Amniotic epithelial cell (primary cell): ENCODE measurements at places on chromosomes 3 and 15.
A peak's percentile ranks its signal among the peaks of the same experiment; 100 is the strongest.

DNA sequence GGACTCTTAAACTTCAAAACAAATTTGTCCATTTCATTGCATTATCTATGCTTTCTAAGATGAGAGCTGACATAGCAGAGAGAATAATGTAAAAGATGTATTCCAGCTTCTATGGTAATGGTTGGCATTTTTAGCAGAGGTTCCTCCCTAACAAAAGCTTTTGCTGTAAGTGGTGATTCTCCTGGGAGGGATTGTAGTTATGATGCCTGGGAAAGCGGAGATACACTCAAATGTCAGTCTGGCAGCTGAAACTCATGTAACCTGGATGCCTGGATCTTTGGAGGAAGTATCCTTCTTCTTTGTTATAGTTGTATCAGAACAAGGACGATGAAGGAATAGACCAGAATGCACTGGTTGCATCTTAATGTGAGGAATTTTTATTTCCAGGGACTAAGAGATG is 7.5 kb downstream of the CHL1 start:
- DNase-seq: no peak

DNA sequence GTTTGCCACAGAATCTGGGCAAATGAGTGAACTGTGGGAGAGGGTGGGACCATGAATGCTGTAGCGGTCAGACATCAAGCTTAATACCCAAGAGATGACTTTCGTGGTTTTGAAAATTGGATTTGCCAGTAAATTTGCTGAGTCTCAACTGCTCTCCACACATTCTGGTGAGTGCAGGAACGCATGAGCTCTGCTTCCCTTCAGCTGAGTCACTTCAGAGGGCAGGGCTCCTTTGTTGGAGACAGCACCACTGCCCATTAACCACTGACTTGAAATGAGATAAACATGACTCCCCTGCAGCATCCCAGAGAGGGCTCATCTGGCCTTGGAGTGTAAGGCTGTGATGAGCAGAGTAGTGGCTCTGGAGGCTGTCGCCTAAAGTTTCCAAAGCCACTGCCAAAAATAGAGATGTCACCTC is 22.6 kb downstream of the RARRES1 start:
- peak; percentile 99 for DNase-seq

- peak; percentile 75 for DNase-seq
These were observed 80.5 kb downstream of the CRTC3 start for GRCh38 chr15:90610190-90610589.

GRCh38 chr15:72231833-72232478 is 966 bp upstream of the PKM start:
- DNase-seq: peak; percentile 79

- peak; percentile 78 for DNase-seq
These were observed 60.5 kb upstream of the MME start for GRCh38 chr3:155019575-155019974.

DNA sequence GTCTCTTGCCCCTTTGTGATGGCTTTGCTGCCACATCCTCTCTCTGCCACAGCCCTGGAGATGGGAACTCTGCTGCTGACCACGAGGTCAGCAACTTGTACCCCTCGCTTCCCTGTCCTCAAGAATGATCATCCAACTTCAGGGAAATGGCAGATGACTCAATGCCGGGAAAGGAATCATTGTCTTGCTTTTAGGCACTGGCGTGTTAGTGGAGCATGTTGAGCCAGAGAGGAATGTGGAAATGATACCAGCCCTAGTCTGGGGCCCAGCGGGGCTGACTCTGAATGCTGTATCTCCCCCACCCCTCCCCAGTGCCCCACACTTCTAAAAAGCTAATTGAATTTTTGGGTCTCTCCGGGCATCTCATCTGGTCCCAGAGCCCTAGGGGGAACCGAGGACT is 184.9 kb upstream of the BHLHE40 start:
- DNase-seq: peak; percentile 7

GRCh38 chr15:81026836-81027599 is 26.3 kb downstream of the TLNRD1 start:
- peak; percentile 35 for DNase-seq

DNA sequence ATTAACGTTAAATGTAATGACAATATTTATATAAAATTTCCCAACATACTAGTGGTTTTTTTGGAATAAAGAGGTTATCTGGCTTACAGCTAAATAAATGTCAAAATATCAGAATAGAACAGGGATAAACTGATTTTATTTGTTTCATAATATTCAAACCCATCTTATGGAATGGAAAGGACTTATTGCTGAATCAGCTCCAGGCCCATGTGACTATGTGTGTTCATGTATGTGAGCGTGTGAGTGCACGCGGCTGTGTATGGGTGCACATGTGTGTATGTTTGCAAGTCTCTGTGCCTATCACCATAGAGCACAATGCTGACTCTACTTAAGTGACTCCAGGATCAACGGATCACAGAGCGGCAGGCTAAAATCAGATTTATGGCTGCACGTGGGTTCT is 392.3 kb upstream of the GRM7 start:
- no peak for DNase-seq

DNA sequence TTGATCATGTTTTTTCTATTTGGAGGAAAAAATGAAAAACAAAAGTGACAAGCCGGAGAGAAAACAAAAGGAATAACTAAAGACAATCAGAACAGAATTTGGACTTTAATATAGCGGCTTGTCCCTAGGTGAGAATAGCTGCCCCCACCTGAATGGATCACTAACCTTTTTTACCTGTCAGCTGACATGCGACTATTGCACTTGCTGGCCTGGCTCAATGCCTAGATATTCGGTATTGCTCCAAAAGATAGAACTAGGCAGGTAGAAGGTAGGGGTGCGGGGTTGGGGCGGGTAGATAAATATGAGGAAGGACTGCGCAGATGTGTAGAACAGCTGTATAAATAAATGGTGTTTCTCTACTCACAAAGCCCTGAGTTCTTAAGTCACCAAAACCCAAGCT is 650 bp upstream of the MORC1 start:
- DNase-seq: no peak

- no peak for DNase-seq
These were observed 47.4 kb upstream of the SYN2 start for GRCh38 chr3:11956781-11957180.

GRCh38 chr15:73802431-73803041 is 49.4 kb upstream of the INSYN1 start:
- no peak for DNase-seq

DNA sequence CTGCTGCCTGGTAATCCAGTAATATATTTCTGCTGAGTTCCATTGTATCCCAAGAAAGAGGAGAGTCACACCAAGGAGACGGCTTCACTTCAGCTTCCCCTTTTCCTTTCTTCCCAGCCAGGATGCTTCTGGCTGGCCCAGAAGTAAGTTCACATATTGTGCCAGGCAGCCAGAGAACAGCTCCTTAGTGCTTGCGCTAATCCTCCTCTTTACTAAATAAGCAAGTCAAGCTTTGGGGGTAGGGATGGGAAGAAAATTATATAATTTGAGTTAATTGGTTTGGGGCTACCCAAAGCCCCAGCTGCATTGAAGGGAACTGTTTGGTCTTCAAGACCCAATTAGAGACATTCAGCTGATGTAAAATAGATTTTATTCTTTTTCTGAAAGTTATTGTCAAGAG is 218.8 kb upstream of the HES1 start:
- DNase-seq: no peak

DNA sequence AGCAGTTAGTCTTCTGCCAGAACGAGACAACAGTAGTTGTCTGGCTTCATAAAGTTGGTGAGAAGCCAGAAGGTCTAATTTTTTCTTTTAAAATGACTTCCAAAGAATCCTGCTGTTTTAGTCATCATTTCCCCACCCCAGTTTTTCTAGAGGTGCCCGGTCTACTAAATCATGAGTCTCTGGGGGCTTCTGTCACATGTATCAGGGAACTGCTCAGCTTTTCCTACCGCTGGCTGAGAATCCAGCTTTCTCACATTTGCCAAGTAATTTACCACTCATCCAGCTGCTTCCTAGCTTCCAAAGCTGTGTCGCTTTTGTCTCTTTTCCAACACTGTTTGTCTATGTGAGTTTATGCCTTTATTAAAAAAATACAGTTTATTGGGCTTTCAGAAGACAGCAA is 183.3 kb downstream of the NSUN3 start:
- DNase-seq: no peak

DNA sequence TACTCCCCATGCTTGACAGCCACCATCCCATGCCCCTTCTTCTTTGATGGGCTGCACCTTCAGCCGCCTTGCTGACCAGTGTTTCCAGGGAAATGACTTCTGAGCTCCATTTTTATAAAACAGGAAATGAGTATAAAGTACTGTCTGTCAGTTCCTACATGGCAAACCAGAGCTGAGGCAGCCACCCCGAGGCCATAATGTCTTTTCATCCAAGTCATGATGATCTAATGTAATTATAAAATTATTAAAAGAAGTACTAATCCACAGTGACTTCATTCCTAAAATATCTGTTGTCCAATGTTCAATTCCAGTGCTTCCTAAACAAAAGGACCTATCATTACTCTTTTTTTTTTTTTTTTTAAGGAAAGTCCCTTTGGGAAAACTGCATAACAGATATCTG is 75.2 kb upstream of the HERC1 start:
- no peak for DNase-seq

DNA sequence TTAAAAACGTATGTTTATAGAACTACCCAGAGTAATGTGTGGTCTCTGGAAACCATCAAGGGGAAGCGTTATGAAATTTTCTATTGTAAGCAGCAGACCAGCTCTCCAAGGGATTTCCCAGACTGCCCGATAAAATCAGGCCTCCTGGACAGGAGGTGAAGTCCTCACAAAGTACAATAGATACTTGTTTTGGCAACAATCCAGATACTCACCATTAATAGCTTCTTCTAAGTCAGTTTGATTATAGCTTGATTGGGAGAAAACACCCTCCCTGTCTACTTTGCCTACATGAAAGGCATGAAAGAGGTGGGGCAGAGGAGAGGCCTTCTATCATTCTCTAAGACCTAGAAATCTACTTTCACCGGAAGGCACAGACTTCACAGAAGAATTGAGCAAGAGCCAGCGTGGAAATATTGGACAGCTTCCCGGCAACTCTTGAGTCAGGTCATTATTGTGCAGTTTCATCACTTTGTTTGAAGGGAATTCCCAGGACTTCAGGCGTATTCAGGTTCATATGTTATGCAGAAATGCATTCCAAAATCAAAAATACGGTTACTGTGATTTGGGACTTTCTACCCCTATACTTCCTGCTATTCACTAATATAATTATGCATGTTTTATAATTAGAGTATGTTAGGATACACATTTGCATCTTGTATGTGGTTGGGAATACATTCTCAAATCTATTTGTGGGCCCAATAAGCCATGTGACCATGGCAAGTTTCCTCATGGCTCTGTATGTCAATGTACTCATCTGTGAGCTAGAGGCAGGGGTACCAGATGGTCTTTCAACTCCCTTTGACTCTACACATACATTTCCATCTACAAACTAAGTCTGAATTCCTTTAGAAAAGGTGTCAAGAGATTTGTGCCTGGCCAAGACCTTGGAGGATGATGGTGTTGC is 103.5 kb downstream of the CD47 start:
- peak; percentile 99 for DNase-seq

GRCh38 chr3:140436421-140436820 is 241.4 kb upstream of the TRIM42 start:
- DNase-seq: no peak

- DNase-seq: peak; percentile 51
These were observed 451 bp downstream of the CHCHD4 start for GRCh38 chr3:14124223-14124614.

GRCh38 chr3:153599685-153600084 is 437.7 kb downstream of the RAP2B start:
- DNase-seq: peak; percentile 87

GRCh38 chr3:171876680-171877147 is 33.6 kb downstream of the TMEM212 start:
- DNase-seq: peak; percentile 94

- no peak for DNase-seq
These were observed 32.1 kb downstream of the CNTN4 start for GRCh38 chr3:2130726-2131125.

DNA sequence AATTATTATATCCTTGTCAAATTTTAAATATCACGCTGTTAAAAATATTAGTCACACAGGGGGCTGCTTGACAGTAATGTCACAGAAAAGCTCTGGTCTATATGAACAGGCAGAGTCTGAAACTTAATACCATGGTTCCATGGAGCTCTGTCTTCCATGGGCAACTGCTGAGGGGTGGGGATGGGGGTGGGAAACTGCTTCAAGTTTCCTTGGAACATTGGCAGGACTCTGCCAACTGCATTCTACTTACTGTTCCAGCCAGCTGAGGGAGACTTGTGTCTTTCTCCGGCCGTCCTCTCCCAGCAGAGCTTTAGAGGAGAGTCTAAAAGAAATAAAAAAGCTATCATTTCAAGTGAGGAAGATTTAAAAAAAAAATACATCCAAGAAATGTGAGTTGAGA is 348.7 kb downstream of the ZIC1 start:
- no peak for DNase-seq

GRCh38 chr3:12893852-12894251 is 52.5 kb upstream of the RPL32 start:
- DNase-seq: no peak

- no peak for DNase-seq
These were observed 532.7 kb downstream of the SOX2 start for GRCh38 chr3:182244222-182244971.

DNA sequence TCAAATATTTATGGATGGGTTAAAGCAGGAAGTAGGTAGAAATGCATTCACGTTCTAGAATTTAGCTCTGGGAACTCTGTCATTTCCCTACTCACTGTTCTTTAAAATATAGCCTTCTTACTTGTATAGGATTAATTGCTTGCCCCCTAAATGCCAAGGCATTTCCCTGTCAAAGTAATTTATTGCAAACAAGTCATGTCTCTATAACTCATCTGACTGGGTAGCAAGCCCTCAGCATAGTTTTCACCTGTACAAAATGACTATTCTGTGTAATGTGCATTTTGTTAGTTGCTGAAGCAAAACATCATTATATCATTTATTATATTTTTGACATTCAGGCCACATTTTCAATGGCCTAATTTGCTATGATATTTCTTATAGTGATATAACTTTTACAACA is 1308.2 kb upstream of the EPHA6 start:
- DNase-seq: no peak

GRCh38 chr3:196323691-196324090 is 5.7 kb upstream of the DYNLT2B start:
- no peak for DNase-seq

- peak; percentile 66 for DNase-seq
These were observed 61.7 kb downstream of the TFDP2 start for GRCh38 chr3:142087676-142088075.

- peak; percentile 84 for DNase-seq
These were observed 31.8 kb upstream of the RASA2 start for GRCh38 chr3:141454906-141455602.

DNA sequence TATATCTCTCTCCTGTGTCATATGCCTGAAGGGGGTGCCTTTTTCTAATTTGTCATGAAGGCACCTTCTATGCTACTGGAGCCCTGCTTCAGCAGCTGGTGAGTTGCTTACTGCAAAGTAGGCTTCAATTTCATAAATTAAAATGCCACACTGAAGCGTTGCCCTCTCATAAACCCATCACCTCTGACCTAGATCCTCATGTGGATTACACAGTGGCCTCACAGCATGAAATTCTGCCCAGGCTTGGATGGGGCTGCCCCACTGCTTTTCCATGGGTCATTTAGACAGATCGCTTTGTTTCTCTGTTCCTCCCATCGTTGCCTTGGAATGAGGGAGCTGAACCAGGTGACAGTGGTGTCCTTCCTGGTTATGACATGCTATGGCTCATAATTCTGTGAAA is 131.2 kb downstream of the RPL22L1 start:
- no peak for DNase-seq

GRCh38 chr15:100863075-100863795 is 16.4 kb upstream of the ALDH1A3 start:
- DNase-seq: peak; percentile 37
